ENCODE measurements at places on chromosomes 11 and 22.

DNA sequence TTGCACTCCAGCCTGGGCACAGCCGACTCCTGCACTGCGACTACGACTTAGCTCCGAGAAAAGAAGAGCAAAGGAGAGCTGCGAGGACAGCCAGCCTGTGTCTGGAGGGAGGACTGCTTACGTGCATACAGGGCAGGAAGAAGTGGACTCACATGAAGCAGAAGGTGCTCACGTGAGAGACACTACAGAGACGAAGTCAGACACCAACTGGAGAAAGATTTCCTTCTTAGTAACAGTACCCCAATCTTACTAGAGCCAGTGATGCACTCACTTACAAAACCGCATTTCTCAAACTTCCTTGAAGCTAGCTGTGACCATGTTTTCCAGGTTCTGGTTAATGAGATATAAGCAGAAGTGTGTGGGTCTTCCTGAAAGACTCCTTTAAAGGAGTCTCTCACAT, 67.7 kb downstream of the MICAL3 start:
- no peak for DNase-seq

GRCh38 chr11:105111145-105111944, 28.2 kb downstream of the CARD18 start:
- DNase-seq, result no peak

DNA sequence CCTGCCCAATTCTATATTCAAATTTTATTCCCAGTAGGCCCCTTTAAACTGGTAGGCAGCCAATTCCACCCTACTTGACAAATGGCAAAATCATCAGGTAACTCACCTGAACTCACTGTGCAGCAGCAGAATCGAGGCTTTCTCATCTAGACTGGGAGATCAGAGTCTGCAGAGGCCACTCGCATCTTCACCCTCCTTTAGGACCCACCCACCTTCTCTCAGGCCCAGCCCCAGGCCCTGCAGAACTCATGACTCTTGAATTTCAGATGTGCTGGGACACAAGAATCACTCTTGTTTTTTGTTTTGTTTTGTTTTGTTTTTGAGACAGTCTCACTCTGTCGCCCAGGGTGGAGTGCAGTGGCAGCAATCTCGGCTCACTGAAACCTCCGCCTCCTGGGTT, 38.8 kb downstream of the MICAL3 start:
- DNase-seq, result peak; percentile 22

DNA sequence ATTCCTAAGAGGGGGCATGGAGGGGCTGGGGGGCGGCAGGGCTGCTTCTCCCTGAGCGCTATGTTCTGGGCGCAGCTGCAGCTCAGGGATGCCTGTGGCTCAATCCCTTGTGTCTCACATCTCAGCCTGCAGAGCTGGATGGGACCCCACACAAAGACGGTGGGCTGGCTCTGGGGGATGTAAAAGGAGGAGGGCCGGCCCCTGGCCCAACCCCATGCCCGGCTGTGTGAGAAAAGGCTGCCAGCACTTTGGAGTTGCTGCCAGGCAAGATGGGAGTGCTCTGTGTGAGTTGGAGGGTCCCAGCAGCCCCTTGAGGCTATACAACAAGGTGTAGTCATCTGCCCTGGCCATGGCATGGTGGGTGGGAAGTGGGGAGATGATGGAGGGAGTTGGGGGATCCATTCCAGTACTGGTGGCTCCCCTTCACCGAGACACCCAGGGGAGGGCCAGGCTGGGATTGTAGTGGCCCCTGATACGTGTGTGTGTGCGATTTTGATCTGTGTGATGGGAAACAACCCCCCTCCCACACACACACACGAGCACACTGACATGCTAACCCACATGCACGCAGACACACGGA, 1.3 kb upstream of the TBX10 start:
- DNase-seq, result no peak

DNA sequence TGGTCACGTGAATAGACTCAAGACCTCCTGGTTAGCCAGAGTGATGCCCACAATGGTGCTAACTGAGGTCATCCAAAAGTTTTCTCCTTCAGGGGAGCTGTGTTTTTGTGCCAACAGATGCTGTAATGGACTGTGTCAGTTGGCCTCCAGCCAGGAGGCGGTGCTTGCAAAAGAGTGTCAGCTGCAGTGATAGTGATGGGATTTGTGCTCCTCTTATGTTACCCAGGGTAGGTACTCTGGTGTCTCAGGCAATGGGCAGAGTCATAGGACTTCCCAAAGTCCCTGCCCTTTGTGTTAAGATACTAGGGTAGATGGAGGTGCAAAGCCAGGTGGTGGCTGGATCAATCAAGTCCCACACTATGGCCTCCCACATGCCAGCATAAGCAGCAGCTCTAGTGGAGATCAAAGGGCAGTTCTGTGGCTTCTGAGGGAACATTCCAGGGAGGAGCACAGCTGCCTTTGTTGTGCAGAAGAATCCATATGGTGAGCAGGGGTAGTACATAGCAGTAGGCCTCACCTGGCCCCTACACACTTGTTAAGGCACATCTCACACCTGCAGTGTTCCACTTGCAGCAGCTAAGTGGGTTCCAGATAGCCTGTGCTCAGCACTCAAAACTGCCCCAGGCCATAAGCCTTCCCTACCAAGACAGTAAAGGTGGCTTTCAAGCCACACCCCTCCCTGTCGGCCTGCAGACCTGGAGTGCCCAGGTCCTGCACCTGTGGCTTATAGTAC, 9.4 kb upstream of the FANCF start:
- DNase-seq, result peak; percentile 79

DNA sequence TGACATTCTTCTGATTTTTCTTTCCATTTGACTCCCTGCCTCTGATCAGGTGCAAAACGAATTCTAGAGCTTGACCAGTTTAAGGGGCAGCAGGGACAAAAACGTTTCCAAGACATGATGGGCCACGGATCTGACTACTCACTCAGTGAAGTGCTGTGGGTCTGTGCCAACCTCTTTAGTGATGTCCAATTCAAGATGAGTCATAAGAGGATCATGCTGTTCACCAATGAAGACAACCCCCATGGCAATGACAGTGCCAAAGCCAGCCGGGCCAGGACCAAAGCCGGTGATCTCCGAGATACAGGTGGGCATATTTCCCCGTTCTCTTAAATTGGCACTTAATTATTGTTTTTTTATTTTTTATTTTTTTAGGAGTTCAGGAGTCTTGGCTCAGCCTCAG, 15.4 kb downstream of the XRCC6 start:
- no peak for DNase-seq

- DNase-seq, result no peak
Measured at GRCh38 chr11:75349521-75350116, 1.8 kb downstream of the ARRB1 start.

DNA sequence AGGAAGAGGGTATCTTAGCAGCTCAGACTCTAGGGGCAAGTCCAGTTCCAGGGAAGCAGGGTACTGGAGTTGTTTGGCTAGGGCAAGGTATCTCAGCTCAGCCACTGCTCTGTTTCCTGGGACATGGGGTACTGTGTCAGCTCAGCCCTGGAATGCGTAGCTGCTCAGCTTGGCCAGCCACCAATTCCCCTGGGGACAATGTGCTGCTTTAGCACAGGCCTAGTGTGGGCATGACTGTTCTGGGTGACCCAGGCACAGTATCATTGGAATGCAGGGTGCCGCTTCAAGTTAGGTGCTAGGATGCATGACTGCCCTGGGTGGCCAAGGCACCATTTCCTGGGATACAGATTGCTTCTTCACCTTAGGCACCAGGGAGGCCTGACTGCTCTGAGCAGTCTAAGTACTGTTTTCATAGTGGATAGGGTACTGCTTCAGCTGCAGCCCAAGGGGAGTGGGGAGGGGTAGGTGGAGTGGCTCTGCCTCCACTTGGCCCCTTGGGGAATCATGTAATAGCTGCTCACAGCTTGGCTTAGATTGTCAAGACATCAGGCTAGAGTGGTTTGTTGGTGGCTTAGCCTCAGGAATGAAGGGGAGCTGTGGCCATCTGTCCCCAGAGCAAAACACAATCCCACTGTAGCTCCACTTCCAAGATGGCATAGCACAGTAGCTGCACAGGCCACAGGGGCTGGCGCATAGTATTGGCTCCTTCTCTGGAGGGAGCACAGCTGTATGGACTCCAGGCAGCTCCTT, 36.0 kb downstream of the MADD start:
- peak; percentile 76 for DNase-seq

GRCh38 chr11:36110668-36111410, 167.0 kb downstream of the LDLRAD3 start:
- DNase-seq, result peak; percentile 60

DNA sequence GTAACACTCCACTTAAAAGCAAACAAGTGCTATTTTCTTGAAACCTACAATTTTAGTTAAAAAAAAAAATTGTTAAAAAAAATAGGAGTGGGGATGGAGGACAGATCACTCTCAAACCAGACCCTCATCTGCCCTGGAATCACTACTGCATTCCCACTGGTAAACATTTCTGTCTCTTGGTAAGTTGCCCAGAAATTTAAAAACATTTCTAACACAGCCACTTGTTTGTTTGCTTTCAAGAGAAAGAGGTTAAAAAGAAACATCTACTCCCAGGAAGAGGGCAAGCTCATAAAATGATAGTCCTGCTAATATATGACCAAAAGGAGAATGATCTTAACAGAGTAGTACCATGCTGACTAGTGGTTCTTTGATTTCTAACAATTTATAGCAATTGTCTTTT, 83.3 kb downstream of the SGSM3 start:
- no peak for DNase-seq

GRCh38 chr22:26134654-26135330, 34.5 kb upstream of the SEZ6L start:
- DNase-seq, result no peak

DNA sequence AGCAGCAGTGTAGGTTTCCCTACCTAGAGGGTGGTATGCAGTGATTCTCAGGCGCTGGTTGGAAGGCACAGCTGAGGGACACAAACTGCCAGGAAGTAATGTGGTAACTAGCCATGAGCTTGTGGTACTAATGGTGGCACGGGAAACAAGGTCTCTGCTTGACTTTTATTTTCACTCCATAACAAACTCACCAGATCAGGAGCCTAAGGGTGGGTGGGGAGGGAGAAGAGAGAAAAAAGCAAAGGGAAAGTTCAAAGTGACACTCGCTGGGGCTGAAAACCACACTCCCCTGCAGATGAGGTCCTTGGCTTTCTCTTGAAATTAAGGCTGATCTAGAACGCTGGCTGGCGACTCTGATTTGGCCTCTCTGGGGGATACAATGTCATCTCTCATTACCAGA, 22.0 kb downstream of the TRAF6 start:
- no peak for DNase-seq

DNA sequence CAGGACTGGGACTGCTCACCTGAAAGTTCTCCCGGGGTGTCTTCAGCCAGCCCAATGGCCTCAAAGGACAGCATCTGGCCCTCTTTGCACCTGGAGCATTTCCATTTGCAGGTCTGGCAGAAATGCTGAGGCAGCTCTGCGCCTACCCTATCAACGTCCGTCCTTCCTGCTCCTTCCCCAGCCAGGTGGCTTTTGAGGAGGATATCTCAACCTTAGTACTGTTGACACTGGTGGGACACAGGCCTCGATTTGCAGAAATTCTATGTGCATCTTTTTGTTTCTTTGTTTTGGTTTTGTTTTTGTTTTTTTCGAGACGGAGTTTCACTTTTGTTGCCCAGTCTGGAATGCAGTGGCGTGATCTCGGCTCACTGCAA, 5.0 kb downstream of the MOGAT2 start:
- DNase-seq, result no peak

- DNase-seq, result no peak
Measured at GRCh38 chr11:47106798-47107411, 69.8 kb downstream of the ARFGAP2 start.

DNA sequence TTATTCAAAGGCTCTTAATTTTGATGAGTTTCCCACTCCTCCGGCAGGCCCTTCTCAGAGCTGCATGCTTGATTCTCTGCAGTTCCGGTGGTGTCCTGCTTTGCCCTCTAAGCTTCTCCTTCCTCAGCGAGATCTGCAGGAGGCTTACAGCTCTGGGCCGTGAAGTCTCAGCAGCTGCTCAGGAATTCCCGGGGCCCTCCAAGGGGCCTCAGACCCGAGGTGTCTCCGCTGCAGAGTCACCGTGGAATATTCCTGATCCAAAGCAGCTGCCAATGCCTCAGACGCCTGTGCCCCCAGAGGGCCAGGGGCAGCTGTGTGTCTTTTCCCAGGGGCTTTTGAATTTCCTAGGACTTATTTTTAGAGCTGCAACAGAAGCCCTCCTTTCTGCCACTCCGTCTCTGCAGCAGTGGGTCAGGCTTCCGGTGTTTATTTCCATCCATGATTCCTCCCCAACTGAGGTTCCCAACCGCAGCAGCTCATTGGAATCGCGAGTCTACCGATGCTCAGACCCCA, 37.2 kb downstream of the RPS6KA4 start:
- DNase-seq, result peak; percentile 95

- DNase-seq, result no peak
Measured at GRCh38 chr11:70582886-70583641, 184.7 kb downstream of the CTTN start.

- DNase-seq, result no peak
Measured at GRCh38 chr11:42552786-42553185, 759.0 kb upstream of the API5 start.

DNA sequence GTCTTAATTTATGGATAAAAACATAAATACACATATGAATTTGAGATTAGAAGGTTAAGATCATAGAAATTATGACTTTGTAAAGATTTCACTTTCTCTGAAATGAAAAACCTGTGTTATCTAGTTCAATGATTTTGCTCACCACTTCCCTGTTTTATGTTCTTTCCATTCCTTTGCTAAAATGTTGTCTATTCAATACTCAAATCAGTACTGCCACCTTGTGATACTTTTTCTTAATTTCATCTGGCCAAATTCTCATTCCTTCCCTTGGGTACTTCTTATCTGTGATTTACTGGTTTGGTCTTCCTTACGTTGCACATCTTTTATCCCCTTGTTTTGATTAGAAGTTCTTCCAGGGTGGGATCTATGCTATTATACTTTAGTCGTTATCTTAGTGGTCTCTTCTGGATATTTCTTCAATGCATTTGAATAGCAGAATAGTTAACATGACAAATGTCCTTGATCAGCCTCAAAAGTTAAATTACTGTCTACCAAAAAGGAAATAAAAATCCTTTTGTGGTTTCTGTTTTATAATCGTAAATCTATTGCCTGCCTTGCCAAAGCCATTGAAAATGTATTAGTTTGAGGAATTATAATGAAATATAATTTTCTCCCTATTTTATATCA, 197.0 kb downstream of the PGR start:
- DNase-seq, result peak; percentile 42

DNA sequence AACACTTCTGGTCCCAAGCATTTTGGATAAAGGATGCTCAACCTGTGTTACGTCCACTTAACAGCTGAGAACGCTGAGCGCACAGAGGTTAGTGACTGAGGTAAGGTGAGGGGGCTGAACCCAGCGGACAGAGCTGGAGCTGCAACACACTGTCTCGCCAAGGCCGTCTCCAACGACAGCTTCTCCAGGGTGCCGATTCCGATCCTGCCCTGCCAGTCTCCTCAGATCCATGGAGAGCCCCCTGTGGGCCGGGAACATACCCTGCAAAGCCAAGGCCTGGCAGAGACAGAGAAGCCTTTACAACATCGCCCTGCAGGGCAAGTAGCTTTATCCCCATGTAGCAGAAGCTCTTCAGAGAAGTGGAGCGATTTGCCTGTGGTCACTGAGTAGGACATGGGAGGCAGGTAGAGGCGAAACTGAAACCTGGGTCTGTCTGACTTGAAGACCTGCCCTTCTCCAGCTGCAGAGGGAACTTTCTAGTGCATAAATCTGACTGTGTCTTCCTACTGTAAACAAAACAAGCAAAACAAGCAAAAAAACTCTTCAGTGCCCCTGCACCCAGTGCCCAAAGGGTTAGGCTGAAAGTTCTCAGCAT, 72.8 kb downstream of the SCUBE1 start:
- DNase-seq, result no peak

GRCh38 chr11:74171997-74172396, 908 bp downstream of the PPME1 start:
- no peak for DNase-seq

All from NCI-H2171 treated with DMSO at 0.1 percent for 48 hours (cell line).